Activated CD4-positive, alpha-beta memory T cell treated with anti-CD3 and anti-CD28 coated beads, Interleukin-2, amount 10 ng/mL, durations not matched to agents 7 days and 5 days (primary cell): ENCODE measurements at places on chromosomes 3 and 15.

DNA sequence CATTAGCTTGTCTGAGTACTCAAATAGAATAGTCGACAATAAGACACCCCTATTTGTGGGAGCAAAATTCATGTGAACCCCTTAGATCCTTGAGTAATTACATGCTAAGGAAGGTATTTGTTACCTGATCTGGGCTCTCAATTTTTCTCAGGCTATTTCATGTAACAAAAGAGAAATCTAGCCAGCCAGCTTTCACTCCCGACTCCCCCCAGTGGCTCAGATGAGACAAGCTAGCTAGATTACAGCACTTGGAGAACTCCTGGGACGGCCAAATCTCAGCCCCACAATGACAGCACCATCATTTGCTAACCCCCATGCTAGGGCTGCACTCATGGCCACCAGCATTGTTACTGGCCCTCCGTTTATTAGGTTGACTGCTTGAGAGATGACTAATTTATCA lies 41.3 kb downstream of the GLDN start:
- no peak for DNase-seq

GRCh38 chr15:31397851-31398661 lies 71.4 kb downstream of the KLF13 start:
- DNase-seq = no peak

GRCh38 chr3:132974097-132974496 lies 64.1 kb upstream of the TMEM108 start:
- no peak for DNase-seq

DNA sequence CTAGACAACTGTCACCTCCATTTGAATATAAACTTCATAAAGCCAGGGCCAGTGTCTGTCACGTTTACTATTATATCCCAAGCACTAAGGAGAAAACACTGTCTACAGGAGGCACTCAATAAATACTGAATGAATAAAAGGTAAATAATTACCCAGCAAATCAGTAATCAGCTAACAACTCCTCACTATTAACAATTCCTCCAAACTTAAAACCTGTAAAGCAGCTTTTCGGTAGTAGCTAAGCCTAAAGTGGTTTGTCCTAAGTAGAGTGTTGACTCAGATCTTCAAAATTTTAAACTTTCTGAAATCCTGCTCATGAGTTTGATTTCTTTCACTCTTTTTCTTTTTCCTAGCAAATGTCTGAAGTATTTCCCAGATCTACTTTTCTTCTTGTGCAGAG lies 39.9 kb downstream of the C3orf80 start:
- DNase-seq = no peak

DNA sequence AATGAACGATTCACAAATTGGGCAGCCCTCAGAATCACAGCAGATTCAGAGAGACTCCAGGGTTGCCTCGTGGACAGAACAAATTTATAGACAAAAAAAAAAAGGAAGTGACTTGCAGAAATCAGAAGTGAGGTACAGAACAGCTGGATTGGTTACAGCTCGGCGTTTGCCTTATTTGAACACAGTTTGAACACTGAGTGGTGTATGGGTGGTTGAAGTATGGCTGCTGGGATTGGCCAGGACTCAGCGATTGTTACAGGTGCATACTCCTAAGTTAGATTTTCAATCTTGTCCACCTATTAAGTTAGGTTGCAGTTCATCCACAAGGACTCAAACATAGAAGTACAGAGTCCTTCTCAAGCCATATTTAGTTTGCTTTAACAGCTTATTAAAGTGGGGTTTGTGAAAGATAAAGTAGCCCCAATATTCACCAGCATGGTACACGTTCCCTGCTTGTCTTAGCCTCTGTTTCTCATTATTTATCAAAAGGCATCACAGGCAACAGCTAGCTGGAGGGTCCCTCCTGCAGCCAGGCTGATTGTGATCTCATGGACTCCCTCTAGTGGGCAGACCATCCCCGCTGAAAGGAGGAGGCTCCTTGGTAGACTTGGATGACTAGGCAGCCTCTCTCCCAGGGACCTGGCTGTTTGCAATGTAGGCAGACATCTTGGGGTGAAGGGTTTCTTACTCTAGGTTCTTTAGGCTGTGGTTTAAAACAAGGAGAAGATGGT lies 17.6 kb upstream of the ALDH1L1 start:
- DNase-seq = peak; percentile 37

- peak; percentile 20 for DNase-seq
Measured at GRCh38 chr15:78977091-78977571, 32.3 kb upstream of the CTSH start.

DNA sequence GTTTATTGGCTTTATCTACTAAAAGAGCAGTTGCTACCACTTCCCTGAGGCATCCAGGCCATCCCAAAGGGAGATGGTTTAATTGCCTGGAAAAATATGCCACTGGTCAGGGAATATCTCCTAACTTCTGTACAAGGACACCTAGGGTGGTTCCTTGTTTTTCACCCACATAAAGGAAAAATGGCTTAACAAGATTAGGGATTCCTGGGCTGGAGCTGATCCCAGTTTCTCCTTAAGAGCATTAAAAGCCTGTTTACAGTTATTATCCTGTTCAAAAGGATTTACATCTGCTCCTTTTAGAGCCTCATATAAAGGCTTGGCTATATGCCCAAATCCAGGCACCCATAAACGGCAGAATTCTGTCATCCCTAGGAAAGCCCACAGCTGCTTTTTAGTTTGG lies 70.2 kb upstream of the WNT7A start:
- DNase-seq = no peak

GRCh38 chr15:61118885-61119284 lies 110.2 kb downstream of the RORA start:
- no peak for DNase-seq

DNA sequence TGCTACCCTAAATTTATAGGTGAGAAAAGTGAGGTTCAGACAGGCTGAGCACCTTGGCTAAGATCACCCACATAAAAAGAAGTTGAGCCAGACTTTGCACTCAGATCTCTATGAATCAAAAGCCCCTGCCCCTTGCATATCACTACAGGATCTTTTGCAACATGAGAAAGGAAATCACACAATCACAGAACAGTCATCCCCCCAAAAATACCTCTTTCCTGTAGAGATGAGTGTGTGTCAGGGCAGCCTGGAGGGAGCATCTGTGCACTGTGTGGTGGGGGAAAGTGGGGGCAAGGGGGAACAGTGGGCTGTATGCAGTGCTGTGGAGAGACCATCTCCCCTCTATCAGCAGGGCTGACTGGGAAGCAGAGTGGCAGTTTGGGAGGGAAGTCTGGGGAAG lies 46.6 kb downstream of the EPHB3 start:
- no peak for DNase-seq

DNA sequence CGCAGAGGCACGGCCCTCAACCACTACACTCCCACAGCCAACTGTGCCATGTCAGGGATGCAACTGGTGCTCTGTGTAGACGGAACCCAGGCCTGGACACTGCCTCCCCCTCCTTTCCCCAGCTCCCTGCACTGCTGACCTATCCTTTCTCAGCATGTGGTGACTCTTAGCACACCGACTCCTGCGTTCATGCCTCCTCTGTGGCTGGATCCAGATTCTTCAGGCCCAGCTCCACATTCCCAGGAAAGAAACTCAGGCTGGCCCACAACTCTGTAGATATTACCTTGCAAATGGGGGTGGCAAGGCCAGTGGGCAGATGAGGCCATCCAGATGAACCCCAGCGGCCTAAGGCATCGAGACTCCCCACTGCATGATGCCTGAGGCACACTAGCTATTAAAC lies 272.7 kb downstream of the OCA2 start:
- DNase-seq = no peak

GRCh38 chr3:150911771-150912170 lies 6.5 kb upstream of the MINDY4B start:
- no peak for DNase-seq

DNA sequence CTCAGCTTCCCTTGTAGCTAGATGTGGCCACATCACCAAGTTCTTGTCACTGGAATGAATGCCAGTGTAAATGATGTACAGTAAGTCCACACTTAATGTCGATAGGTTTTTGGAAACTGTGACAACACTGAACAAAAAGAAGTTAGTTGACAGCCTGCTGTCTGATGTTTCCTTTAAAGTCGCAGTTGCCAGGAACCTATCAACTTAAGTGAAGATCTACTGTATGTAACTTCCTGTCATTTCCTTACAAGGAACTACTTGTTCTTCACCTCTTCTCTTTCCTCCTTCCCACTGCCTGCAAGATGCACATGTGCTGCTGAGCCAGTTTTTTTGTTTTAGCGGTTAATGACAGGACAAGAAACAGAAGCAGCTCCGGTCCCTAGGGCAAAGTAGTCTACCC lies 44.6 kb downstream of the HDGFL3 start:
- no peak for DNase-seq

- no peak for DNase-seq
Measured at GRCh38 chr3:10623578-10624275, 118.3 kb upstream of the ATP2B2 start.

- DNase-seq = no peak
Measured at GRCh38 chr3:142027735-142028134, 121.6 kb downstream of the TFDP2 start.

DNA sequence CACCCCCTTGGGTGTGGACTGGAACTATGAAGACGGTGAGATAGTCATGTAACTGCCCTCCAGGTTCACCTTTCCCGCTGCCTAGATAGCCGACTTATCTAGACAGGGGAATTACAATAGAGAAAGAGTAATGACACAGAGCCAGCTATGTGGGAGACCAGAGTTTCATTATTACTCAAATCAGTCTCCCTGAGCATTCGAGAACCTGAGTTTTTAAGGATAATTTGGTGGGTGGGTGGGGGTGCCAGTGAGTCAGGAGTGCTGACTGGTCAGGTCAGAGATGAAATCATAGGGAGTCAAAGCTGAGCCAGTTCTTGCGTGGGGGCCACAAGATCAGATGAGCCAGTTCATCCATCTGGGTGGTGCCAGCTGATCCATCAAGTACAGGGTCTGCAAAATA lies 19.7 kb upstream of the DNAJC19 start:
- no peak for DNase-seq

DNA sequence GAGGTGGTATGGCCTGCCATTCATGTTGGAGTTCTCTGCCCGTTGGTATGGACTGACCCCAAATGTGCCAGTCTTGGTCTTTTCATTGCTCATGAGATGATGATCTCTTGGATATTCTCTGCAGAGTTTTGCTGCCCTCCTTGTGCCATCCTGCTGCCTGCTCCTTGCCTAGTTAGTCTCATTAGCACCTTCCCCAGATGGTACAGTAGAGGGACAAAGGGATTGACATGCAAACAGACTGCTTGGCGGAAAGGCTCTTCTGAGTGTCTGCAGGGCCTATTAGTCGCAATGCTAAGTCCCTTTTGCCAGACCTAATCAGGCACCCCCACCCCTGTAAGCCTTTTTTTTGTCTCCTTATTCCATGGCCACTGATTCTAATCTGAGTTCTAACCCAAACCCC lies 90.6 kb downstream of the ARNT2 start:
- DNase-seq = no peak

DNA sequence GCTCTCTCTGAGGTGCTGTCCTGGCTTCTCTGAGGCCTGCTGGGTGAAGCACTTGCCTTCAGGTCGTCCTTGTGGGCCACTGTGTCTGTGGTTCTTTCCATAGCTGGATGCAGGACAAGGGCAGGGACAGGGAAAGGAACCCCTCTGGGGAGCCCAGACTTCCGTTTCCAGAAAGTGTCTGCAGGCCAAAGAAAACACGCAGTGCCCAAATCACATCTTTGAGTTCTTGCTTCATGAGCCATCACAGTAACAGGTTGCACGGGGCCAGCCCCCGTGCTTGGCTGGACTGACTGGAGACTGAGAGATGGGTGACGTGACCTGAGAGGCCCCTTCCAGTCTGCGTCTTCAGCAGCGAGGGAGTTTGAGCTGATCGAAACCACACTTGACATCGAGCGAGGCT lies 115.8 kb downstream of the GABRG3 start:
- DNase-seq = no peak

GRCh38 chr3:147846854-147847478 lies 437.8 kb downstream of the ZIC1 start:
- DNase-seq = no peak

GRCh38 chr15:71291723-71292122 lies 176.5 kb downstream of the THSD4 start:
- peak; percentile 62 for DNase-seq

DNA sequence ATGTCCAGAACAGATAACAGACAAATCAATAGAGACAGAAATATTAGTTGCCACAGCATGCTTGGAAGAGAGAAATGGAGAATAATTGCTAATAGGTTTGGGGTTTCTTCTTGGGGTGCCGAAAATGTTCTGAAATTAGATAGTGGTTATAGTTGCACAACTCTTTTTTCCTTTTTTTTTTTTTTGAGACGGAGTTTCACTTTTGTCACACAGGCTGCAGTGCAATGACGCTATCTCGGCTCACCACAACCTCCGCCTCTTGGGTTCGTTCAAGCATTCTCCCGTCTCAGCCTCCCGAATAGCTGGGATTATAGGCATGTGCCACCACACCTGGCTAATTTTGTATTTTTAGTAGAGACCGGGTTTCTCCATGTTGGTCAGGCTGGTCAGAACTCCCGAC lies 163.3 kb downstream of the PLCH1 start:
- peak; percentile 19 for DNase-seq

DNA sequence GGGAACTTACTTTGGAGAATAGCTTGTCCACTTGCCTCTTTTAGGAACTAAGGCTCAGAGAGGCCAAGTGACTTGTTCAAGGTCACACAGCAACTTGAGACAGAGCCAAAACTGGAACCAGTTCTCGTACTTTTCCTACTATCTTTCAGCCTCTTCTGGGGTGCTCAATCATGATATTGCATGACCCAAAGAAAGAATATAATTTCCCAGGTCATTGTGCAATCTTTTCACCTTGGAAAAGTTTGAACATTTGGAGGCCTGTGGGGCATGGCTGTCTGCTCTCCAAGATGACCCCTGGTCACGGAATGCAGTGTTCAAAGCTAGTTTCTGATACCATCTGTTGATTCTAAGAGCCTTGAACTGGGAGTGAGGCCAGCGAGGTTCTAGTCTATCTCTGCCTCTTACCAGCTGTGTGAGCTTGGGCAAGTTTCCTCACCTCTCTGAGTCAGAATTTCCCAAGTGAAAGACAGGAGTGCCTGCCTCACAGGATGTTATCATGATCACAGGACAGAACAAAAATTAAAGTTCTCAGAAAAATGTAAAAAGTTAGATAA lies 89.7 kb downstream of the BDH1 start:
- DNase-seq = no peak

DNA sequence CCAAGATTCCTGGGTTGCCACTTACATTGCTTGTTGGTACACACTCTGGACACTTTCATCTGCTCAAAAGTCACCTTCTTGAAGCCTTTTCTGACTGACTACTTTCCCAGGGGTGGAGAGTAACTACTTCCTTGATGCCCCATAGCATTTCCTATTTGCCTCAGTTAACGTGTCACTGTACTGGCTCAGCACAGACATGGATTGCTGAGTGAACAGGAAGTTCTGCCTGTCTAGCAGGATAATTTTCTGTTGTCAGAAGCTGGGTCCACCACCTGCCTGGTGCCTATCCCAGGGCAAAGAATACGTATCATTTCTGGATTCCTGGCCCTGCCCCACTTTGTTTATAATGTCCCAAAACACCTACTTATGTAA lies 15.3 kb upstream of the ABHD17C start:
- no peak for DNase-seq

- no peak for DNase-seq
Measured at GRCh38 chr15:80503319-80503952, 99.3 kb downstream of the ARNT2 start.

- no peak for DNase-seq
Measured at GRCh38 chr15:40198355-40199085, 37.7 kb downstream of the BUB1B start.

GRCh38 chr15:73982222-73982962 lies 9.7 kb downstream of the STOML1 start:
- DNase-seq = peak; percentile 45

GRCh38 chr15:29616512-29616911 lies 205.8 kb downstream of the TJP1 start:
- DNase-seq = no peak

- DNase-seq = no peak
Measured at GRCh38 chr3:71641674-71642073, 58.1 kb upstream of the FOXP1 start.

GRCh38 chr15:60612400-60613048 lies 133.6 kb upstream of the ICE2 start:
- DNase-seq = no peak
